NCI-H1092 treated with DMSO at 0.1 percent for 48 hours (cell line): ENCODE measurements at places on chromosomes 1 and 21.

GRCh38 chr1:159866905-159867663 lies 4.6 kb upstream of the VSIG8 start:
- no peak for DNase-seq

DNA sequence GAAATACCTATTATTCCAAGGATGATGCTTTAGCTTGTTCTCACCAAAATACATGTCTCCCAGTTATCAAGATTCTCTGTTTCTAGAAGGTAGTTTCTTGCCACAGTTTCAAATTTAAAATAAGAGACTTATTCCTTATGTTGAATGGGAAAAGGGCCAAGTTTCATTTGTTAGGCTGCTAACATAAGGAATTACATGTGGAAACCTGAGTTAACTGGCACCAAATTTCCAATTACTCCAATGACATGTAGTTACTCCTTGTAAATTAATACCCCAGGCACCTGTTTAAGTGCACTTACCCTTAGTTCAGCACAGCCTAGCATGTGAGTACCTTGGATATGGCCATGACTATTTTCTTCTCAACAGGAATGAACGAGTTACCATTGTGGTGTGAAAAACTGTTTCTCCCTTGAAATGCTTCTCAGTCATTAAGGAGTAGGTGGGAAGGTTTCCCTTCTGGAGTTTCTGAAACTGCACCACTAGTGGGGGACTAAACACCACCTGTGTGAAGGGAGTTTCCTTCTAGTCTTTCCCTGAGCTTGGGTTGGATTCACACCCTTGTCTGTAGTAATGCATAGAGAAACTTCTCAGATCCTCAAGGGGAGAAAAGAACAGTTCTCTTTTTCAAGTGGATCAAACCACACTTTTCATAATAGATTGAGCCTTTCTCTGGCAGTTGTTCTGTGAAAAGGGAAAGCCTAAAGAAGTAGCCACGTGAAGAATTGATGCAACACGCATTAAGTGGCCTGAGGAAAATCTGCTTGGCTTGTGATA lies 32.3 kb upstream of the LRRC8C start:
- no peak for DNase-seq

DNA sequence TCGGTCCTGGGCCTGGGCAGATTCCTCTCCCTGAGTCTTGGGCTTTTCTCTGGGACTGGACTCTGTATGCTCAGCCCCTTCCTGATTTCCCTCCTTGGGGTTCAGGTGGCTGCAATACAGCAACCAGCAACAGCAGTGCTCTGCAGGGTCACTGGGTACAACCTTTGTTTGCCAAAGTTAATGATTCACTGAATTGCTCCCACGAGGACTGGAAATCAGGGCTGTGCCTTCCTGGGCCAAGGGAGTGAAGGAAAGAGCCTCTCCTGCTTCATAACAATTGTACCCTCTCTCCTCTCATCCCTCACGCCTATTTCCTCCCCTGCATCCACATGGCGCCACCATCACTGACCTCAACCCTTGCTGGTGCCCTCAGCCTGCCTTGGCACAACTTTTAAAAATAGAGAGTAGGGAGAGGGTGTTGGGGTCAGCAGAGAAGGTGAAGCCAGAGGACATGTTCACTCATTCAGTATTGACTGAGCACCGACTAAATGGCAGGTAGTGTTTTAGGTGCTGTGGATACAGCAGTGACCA lies 52.8 kb upstream of the GOLT1A start:
- no peak for DNase-seq

DNA sequence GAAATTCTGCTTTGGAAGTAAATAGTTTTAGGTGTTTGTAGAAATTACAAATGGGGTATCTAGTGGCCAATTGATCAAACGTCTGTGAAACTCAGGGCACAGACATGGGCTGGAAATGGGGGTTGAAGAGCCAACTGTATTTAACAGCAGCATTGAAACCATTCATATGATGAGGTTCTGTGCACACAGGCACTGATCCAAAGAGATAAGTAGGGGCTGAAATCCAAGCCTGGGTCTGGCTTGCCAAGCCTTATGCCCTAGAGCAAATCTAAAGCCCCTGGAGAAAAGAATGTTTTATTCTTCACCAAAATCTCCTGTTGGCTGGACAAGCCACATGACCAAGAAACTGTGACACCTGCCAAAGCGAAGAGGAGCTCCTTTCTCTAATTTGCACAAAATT lies 67.6 kb upstream of the ST6GALNAC5 start:
- peak; percentile 93 for DNase-seq

DNA sequence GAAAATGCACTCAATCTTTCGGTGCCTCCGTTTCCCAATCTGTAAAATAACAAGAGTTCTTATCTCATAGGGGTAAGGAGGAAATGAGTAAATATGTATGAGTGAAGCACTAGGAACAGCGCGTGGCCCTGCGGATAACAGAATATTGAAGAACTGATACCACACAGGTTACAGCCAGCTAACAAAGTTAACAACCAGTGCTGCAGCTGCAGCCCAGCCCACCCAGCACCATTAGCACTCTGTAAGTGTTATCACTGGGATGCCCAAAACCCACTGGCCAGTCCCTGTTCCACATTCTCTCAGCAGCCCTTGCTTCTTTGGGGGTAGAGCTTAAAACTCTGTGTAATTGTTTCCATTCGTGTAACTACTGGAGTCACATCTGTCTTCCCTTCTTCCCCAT lies 89.5 kb downstream of the VWA5B1 start:
- no peak for DNase-seq

DNA sequence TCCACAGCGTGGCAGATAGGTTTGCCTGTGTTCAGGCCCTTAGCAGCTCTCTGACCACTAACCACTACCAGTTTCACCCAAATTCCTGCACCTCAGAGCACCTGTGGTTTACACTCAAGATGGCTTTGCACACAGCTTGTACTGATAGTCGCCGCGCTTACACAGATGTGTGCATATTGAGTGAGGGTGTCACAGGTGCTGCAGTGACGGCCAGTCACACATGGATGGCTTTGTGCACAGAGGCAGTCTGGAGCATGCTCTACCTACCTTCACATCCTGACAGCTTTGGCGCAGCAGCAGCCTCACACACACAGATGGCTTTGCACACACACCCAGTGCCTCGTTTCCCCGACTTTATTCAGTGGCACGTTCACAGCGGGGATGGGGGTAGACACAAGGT lies 7.5 kb downstream of the DMAP1 start:
- DNase-seq, result no peak

- no peak for DNase-seq
These were observed 31.8 kb upstream of the KCNQ4 start for GRCh38 chr1:40751802-40752201.

DNA sequence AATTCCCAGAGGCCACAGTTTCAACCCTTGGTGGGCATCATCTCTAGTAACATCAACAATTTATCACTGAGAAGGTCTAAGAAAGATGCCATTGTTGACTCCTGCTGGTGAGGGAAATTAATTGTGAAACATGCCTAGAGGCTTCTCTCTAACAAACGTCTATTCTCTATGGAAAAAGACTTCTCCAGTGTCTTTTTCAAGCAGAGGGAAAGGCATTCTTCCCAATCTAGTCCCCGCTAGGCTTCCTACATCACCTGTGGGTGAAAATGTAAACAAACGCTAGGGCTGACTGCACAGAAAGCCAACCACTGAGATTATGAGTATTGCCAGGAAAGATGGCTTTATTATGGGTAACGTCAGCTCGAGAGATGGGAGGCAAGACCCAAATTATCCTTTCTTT lies 677.4 kb downstream of the NCAM2 start:
- no peak for DNase-seq
